ENCODE measurements at places on chromosomes 7 and 10. TPM values are rescaled to one million over a fixed set of nuclear protein-coding genes. Genes with fewer than 3 reads are reported as not detected.
A peak's percentile ranks its signal among the peaks of the same experiment; 100 is the strongest.

The NODAL gene
- total RNA-seq = not detected

The AKR1C8 gene
- 0.21 TPM for total RNA-seq

The LGI1 gene
- total RNA-seq = 0.57 TPM

- DNase-seq = peak; percentile 87
Measured at GRCh38 chr10:21315645-21316220, 209.7 kb downstream of the SKIDA1 start.

DNA sequence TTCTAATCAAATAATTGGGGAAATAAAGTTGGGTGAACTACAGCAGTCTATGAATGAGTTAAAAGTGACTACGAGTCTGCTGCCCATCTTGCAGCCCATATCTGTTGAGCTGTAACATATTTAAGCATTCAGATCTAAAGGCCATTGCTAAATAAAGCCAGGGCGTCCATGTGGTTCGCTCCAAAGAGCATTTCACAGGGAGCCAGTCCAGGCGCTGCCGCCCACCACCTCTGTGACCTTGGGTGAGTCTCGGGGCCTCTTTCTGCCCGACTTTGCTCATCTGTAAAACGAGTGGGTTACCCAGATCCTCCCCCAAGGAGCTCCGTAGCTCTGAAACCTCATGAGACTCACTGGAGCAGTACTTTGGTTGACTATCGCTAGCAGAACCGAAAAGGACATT, 223.1 kb downstream of the CUX1 start:
- no peak for DNase-seq

DNA sequence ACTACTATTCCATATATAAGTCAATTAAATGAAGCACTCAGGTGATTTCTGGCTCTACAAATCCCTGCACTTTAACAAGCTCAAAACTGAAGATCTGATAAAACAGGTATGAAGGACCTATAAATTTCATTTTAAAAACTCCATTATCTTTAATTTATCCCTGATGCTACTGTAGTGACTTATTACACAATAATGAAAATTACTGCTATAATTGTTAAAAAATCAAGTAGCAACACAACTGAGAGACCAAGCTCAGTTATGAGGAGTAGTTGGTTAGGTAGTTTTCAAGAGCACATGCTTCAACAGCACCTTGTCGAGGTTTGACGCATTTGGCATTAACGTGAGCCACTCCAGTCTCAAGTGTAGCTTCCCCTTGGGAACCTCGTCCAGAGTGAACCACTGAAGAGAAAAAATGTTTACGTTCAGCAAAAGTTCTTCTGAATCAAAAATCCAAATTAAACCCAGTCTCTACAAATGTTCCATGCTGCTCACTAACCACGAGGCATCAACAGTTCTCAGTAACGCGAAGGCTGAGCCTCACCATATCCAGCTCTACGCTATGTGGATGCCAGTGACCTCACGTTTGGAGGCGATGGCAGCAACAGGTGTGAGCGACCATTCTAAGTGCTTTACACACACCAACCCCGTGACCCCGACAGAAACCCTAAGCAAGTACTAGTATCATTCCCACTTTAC, 55.3 kb upstream of the NCAPG2 start:
- DNase-seq = no peak

GRCh38 chr7:53539558-53539957, 504.1 kb downstream of the POM121L12 start:
- no peak for DNase-seq

DNA sequence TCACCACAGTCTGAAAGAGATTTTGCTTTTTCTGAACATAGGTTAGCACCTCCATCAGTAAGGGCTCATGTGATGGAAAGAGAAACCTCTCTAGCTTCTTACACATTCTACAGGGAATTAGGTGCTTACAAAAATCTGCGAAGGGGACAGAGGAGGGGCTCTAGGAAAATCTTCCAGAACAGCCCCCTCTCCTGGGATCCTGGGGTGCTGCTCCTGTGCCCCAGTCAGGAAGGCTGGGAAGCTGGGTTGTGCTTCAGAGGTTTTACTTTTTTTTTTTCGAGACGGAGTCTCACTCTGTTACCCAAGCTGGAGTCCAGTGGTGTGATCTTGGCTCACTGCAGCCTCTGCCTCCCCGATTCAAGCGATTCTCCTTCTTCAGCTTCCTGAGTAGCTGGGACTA, 7.5 kb upstream of the FAM171A1 start:
- no peak for DNase-seq

DNA sequence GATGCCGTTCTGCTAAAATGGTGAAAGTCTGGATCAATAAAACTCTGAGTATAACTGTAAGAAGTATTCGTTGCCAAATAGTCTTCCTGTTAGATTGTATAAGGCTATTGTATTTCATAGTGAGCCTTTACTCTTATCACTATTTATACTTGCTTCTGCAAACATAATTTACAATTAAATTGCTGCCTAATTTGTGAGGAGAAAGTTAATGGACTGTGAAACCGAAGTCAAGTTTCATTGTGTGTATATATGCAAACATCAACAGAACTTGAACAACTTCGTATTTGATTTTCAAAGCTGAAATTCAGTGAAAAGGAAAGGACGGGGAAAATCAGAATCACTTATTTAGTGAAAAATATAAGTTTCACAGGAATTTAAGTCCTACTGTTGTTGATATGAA, 135.9 kb upstream of the CCDC6 start:
- DNase-seq = no peak

- DNase-seq = no peak
Measured at GRCh38 chr10:69425511-69426298, 9.0 kb upstream of the TACR2 start.

- no peak for DNase-seq
Measured at GRCh38 chr10:131556897-131557495, 245.5 kb upstream of the TCERG1L start.

DNA sequence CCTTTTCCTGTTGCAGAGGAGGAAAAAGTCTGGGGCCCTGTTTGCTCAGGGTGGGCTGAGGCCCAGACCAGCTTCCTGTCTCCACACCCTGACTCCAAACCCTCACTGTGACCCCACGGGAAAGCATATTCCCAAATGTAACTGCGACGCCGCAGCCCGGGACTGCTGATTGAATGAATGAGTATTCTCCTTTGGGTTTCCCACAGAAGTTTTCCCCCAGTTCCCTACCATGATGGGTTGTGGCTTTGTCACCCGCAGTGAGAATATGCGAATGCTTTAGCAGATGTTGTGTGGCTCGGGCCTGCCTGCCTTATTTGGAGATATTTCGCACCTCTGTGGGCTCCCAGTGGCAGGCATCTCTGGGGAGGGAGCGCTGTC, 50.6 kb downstream of the MGMT start:
- DNase-seq = no peak

- DNase-seq = no peak
Measured at GRCh38 chr7:52652621-52653020, 382.8 kb upstream of the POM121L12 start.

DNA sequence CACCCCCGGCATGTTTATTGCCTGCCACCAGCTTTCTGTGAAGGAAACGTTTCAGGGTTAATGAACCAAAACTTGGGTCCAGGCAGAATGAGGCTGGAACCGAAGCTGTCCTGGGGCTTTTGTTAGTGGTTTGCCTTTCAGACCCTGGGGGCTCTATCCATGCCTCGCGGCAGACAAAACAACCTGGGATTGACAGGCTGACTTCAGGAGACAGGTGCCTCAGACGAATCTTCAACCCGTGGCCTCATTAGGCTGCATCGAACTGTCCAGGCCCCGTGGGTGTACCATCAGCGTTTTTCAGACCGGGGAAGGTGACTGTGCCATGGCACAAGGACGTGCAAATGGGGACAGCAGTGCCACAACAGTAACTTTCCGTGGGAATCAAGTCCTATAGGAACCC, 259.3 kb upstream of the SHH start:
- no peak for DNase-seq
